ENCODE measurements at places on chromosomes 7 and 10. TPM values are rescaled to one million over a fixed set of nuclear protein-coding genes. Genes with fewer than 3 reads are reported as not detected.

GRCh38 chr7:155670521-155670920 is 26.1 kb downstream of the RBM33 start:
- no peak overlapping the region for H3K27ac ChIP-seq
- H3K27me3 ChIP-seq: no peaks in the 10 kb centered on the region
- DNase-seq: no peak

- H3K4me1 ChIP-seq: no peaks in the 10 kb centered on the region
- H3K4me3 ChIP-seq: no peak overlapping the region
- peak; percentile 37 for DNase-seq
- H3K27ac ChIP-seq: no peak overlapping the region
- H3K36me3 ChIP-seq: no peaks in the 10 kb centered on the region
- H3K27me3 ChIP-seq: no peaks in the 10 kb centered on the region
These were observed 21.7 kb upstream of the PWWP2B start for GRCh38 chr10:132375116-132375794.

DNA sequence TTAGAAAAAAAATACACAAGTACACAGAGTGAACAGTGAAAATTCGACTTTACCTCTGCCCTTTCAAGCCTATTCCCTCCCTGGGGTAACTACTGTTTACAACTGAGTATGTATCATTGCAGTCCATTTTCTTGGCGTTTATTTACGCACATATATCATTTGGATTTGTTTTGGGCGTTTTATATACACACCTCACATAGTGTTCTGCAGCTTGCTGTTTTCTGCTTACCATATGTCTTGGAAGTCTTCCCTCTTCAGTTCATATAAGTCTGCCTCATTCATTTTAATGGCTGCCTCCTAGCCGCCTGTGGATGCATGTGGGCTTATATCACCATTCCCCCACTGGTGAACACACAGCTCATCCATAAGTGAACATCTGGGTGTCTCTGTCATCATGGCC is 41.6 kb upstream of the COL13A1 start:
- no peak overlapping the region for H3K27ac ChIP-seq
- H3K27me3 ChIP-seq: no peaks in the 10 kb centered on the region
- no peaks in the 10 kb centered on the region for H3K4me1 ChIP-seq
- H3K36me3 ChIP-seq: no peaks in the 10 kb centered on the region
- no peak for DNase-seq

DNA sequence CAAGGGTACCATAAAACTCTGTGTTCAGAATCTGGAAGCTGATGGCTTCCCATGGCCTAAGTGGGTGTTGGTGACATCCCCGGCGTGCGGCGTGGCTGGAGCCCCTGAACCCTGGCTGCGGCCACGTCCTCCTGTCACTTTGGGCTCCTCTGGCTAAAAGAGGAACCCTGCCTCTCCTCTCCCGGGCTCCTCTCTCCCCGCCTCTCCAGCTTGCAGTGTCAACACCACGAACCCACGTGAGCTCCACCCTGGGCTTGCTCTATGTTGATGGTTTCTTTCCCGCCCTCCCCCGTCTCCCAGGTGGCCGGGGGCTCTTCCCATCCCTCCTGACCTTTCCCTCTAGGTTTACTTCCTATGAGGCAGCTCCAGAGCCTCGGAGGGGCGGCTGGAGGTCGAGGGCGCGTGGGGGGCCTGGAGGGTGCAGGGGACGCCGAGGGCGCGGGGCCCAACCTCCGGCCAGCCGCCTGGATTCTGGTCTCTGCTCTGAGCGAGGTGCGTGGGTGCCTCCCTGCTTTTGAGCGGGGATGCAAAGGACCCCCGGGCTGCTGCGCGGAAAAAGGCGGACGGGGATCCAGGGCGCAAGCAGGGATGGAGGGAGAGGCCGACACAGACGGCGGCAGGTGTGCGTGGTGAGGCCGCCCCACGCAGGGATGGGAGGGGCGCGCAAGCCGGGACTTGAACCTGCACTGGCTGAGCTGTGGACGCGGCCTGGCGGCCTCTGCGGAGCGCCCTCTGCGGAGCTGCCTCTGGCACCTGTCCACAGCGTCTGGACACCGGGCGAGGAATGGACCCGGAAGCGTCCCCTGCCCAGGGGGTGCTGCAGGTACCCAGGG is 115.5 kb upstream of the DIP2C start:
- H3K36me3 ChIP-seq: peaks cover 15% of the 10 kb centered on the region
- no peaks in the 10 kb centered on the region for H3K27me3 ChIP-seq
- H3K4me1 ChIP-seq: no peaks in the 10 kb centered on the region
- H3K4me3 ChIP-seq: no peak overlapping the region
- H3K27ac ChIP-seq: no peak overlapping the region

GRCh38 chr10:98374217-98374985 is 40.6 kb downstream of the PYROXD2 start:
- H3K4me3 ChIP-seq: no peak overlapping the region
- no peaks in the 10 kb centered on the region for H3K36me3 ChIP-seq
- no peaks in the 10 kb centered on the region for H3K4me1 ChIP-seq
- DNase-seq: no peak

- H3K27ac ChIP-seq: no peak overlapping the region
- no peaks in the 10 kb centered on the region for H3K36me3 ChIP-seq
- no peak overlapping the region for H3K4me3 ChIP-seq
- no peak for DNase-seq
- no peaks in the 10 kb centered on the region for H3K4me1 ChIP-seq
- H3K27me3 ChIP-seq: no peaks in the 10 kb centered on the region
These were observed 156.8 kb downstream of the NRCAM start for GRCh38 chr7:108299251-108299973.

DNA sequence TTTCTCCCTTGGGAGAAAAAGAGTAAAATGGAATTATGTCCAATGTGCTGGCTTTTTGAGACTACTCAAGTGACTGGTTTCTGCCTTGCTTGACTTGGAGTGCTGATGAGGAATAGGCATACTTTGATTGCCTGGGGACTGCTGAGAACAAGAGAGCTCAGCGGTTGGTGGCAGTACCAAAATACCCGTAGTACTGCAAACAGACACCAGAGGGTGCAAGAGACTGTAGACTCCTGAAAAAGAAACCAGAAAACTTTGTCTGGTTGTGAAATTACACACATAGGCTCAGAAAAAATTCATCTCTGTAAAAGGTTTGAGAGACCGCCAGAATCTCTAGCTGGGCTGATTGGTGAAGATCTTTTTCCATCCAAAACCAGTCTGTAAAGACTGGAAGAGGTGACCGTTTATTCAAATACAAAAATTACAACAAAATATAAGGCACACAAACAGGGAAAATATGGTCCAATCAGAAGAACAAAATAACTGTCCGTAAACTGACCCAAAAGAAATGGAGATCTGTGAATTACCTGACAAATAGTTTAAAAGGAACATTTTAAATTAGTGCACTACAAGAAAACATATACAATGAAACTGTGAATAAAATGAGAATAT is 18.5 kb downstream of the BICC1 start:
- H3K36me3 ChIP-seq: no peaks in the 10 kb centered on the region
- no peak overlapping the region for H3K27ac ChIP-seq
- no peak overlapping the region for H3K4me3 ChIP-seq
- peak; percentile 45 for DNase-seq

ARMC3 gene
- total RNA-seq: 5.5 TPM

RELN gene
- 5.4 TPM for total RNA-seq

SPDYE2 gene
- total RNA-seq: 0.50 TPM
